Thoracic aorta (tissue), 2 donors: ENCODE measurements at places on chromosomes 3 and 15.

GRCh38 chr15:69265347-69265955, 33.3 kb upstream of the PAQR5 start:
- H3K4me3 ChIP-seq: no peak overlapping the region
- H3K27me3 ChIP-seq: no peaks in the 10 kb centered on the region
- no peak for DNase-seq
- no peaks in the 10 kb centered on the region for H3K36me3 ChIP-seq

DNA sequence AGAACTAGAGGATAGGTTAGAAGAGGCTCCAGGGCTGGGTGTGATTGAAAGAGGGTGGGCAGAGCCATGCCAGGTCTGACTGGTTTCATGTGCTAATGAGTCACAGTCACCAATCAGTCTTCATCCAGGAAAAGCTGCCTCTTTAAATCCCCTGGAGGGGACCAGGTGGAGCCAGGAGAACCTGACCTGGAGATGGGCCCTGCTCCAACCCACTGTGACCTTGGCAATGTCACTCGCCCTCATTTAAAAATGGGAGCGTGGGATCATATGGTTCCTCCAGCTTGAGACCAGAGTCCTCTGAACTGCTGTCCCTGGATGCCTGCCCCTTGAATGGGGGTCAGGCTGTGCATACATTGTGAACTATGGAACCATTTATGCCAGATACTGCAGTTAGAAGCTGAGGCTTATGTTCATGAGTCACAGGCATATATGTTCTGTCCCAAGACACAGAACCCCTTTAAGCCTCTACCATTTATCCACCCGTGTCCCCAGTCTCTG, 23.0 kb downstream of the HES1 start:
- DNase-seq: no peak
- H3K4me3 ChIP-seq: no peak overlapping the region
- no peak overlapping the region for H3K27ac ChIP-seq
- no peaks in the 10 kb centered on the region for H3K27me3 ChIP-seq

DNA sequence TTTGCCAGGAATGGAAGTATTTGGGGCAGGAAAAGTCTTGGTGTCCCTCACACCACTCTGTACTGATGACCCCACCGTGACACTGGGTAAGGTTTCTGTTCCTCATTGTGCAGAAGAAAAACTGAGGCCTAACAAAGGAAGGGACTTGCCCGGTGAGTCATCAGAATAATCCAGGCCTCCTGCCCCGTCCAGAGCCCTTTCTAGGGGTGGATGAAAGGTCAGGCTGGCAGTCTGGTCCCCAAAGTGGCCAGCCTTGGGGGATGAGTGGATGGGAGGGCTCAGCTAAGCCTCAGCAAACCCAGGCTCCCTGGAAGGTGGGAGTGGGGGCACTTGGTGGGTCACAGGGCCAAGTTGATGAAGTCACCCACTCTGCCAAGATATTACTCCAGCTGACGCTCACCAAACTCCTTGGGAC, 2.3 kb upstream of the DNAH1 start:
- H3K27me3 ChIP-seq: no peaks in the 10 kb centered on the region
- no peaks in the 10 kb centered on the region for H3K36me3 ChIP-seq
- DNase-seq: no peak
- peak overlapping the region; percentile 15 for H3K27ac ChIP-seq

- H3K27me3 ChIP-seq: no peaks in the 10 kb centered on the region
- no peak overlapping the region for H3K27ac ChIP-seq
- no peaks in the 10 kb centered on the region for H3K4me1 ChIP-seq
Measured at GRCh38 chr15:44157679-44158078, 37.4 kb downstream of the FRMD5 start.

- no peak overlapping the region for H3K27ac ChIP-seq
- DNase-seq: no peak
- no peaks in the 10 kb centered on the region for H3K36me3 ChIP-seq
- H3K4me1 ChIP-seq: no peaks in the 10 kb centered on the region
Measured at GRCh38 chr3:186653984-186654383, 11.8 kb upstream of the HRG start.

- no peak for DNase-seq
- H3K4me1 ChIP-seq: no peaks in the 10 kb centered on the region
- H3K36me3 ChIP-seq: no peaks in the 10 kb centered on the region
- no peaks in the 10 kb centered on the region for H3K27me3 ChIP-seq
- no peak overlapping the region for H3K4me3 ChIP-seq
Measured at GRCh38 chr3:181558870-181559269, 152.9 kb upstream of the SOX2 start.

DNA sequence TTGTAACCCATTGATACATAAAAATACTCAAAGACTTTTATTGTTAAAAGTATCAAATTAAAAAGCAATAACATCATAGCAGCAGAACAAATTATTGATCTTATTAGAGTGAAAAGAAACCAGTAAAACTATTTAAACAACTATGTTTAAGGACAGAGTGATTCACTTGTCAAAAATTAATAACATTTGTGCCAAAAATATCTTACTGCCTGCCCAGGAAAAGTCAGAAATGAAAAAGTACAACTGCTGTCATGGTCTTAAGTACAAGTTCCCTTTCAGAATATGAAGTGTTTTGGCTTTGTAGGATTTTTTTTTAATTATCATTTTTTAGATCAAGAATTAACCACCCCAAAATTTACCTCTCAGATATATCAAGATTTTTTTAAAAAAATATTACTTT, 3.4 kb downstream of the IFT57 start:
- peaks cover 49% of the 10 kb centered on the region for H3K4me1 ChIP-seq
- no peak for DNase-seq
- H3K4me3 ChIP-seq: no peak overlapping the region
- no peak overlapping the region for H3K27ac ChIP-seq

DNA sequence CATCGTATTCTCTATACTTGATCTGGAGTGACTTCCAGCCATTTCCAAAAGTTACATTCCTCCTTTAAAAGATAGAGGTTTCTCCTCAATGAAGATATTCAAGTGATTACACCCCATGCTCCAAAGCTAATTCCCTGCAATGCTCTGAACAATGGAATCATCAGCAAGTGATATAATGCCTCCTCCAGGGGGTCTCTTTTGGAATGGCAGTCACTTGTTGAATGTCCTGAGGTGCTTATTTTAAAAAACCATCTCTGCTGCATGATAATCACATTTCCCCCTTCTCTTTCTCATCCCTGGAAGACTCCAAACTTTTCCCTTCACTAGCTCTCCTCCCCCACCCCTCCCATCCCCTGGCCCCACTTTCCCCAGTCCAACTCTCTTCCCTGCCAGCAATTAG, 2.6 kb downstream of the LHFPL4 start:
- no peak overlapping the region for H3K4me3 ChIP-seq
- no peak for DNase-seq
- H3K36me3 ChIP-seq: no peaks in the 10 kb centered on the region
- no peaks in the 10 kb centered on the region for H3K27me3 ChIP-seq

- no peak for DNase-seq
- no peaks in the 10 kb centered on the region for H3K27me3 ChIP-seq
- no peak overlapping the region for H3K4me3 ChIP-seq
Measured at GRCh38 chr3:100811779-100812507, 102.6 kb downstream of the TFG start.
